Peyer's patch (tissue), 4 donors: ENCODE measurements at places on chromosomes 2 and 18. TPM values are rescaled to one million over a fixed set of nuclear protein-coding genes. Genes with fewer than 3 reads are reported as not detected.

SIGLEC15 gene
- total RNA-seq, result not detected

SERPINB4 gene
- not detected for total RNA-seq

ITGB1BP1 gene
- total RNA-seq, result 23.9 TPM

- DNase-seq, result no peak
Observed at GRCh38 chr2:36513661-36514060, 84.3 kb downstream of the FEZ2 start.
